Activated T-helper 1 cell treated with Interleukin-2 at 50 U/mL for 16 hours (primary cell): ENCODE measurements at places on chromosomes 4 and X.
A peak's percentile ranks its signal among the peaks of the same experiment; 100 is the strongest.

DNA sequence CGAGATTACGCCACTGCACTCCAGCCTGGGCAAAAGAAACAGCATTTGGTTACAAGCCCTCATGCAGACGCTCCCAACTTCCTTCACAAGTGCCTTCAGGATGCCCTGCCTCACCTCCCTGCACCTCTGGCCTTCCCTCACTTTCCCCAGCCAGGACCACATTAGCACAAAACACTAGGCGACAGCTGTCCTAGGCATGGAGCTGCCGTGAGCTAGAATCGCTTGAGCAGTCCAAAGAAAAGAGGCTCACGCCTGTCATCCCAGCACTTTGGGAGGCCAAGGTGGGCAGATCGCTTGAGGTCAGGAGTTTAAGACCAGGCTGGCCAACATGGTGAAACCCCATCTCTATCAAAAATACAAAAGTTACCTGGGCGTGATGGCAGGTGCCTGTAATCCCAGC, 15.8 kb downstream of the RNF212 start:
- no peak for DNase-seq

GRCh38 chrX:11386812-11387211, 93.6 kb downstream of the AMELX start:
- no peak for DNase-seq

DNA sequence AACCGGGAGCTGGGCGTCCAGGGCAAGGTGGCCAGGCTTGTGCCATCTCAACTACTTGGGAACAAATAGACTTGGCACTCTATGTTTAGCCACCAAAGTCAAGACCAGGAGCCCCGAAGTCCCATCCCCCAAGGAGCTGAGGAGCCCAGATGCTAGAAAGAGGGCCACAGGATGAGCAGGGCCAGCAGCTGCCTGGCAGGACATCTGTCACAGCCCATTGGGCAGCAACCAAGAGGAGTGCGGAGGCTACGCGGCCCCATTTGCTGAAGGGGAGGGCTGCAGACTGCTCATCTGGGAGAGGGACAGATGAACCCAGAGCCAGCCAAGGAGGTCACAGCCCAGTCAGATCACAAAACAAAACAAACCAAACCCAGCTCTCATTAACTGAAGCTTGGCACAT, 22.9 kb upstream of the SOWAHD start:
- DNase-seq = no peak

- DNase-seq = no peak
These were observed 12.6 kb upstream of the GBA3 start for GRCh38 chr4:22680065-22680642.

DNA sequence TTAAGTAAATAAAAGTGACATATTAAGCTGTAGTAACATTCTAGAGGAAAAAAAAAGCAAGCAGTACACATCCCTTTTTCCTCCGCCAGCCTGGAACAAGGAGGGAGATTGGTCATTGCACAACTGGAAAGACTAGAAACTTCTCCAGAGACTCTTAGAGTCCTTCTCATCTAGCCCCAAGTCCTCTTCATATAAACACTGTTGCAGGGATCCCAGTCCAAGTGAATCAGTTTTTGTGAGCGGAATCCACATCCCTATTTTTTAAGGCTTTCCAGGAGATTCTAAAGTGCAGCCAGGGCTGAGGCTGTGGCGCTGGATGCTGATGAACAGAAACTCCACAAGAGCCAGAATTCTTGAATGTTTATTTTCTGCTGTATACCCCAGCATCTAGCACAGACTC, 23.8 kb downstream of the REELD1 start:
- DNase-seq = no peak

DNA sequence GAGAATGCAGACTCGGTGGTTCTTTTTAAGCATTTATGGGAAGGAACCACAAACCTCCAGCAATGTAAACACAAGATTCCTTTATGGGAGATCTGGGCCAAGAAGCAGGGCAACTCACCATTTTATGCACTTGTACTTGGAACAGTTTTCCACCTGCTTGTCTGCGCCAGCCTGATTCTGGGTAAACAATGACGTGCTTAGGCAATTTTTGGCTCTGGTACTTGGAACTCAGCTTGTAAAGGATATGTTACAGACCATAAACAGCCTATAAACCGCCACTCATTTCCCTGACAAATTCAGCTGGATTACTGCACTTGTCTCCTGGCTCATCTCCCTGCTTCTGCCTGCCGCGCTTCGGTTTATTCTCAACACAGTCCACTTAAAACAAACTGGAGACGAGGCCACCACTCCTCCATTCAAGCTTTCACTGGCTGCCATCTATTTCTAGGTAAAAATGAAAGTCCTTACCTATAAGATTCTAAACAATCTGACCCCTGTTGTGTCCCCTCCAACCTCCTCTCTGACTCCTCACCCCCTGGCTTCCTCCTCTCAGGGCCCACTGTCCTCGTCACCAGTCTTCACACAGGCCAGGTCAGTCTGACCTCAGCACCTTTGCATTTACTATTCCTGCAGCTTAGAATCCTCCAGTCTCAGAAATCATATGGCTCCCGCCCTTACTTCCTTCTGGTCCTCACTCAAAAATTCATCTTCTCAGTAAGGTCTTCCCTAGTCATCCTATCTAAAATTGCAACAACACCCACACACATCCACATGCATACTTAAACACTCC, 205.9 kb upstream of the GALNT7 start:
- no peak for DNase-seq

DNA sequence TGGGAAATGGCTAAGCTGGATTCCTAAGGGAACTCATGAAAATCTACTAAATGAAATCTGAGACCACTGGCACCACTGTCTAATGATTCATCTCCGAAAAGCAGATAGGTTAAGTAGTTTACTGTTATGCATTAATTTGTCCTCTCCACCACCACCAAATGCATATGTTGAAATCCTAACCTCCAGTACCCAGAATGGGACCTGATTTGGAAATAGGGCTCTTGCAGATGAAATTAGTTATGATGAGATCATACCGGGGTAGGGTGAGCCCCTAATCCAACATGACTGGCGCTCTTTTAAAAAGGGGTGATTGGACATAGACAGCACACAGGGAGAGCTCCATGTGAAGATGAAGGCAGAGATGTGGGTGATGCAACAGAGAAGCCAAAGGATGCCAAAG, 124.9 kb upstream of the GUCY1A1 start:
- DNase-seq = no peak

- peak; percentile 15 for DNase-seq
These were observed 30.4 kb downstream of the CFAP299 start for GRCh38 chr4:80365928-80366327.

DNA sequence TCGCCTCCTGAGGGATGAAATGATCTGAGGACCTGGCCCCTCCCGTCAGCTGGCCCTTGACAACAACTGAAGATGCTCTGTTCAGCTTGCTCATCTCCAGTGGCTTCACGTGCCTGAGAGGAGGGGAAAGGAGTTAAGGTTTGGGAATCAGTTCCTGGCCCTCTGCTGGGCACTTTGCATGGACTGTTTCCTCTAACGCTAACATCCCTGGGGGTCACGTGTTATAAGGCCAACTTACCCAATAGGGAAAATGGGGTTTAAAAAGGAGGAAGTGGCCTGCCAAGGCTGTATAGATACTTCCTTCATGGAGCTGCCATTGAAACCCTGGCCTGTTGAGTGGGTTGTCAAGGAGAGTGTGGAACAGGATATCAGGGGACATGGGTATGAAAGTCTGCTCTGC, 65.6 kb downstream of the OR13H1 start:
- no peak for DNase-seq

GRCh38 chr4:152962150-152962549, 26.0 kb downstream of the FHDC1 start:
- DNase-seq = no peak

- no peak for DNase-seq
These were observed 16.6 kb upstream of the ZNF185 start for GRCh38 chrX:152881289-152881688.

DNA sequence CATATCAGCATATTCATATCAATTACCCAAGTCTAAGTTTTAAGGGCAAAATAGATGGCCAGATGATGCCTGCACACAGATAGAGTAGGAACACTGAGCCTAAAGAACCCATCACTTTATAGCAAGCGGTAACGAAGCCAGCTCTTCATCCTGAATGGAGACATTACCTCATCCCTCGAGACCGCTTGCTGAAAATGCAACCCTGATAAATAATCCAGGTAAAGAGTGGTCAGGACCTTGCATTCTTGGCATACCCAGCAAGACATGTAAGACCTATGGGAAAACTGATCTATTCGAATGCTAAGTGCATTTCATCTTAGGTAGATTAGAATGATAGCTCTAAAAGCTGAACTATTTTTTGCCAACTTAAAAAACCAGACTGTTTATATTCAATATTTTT, 25.3 kb downstream of the DCHS2 start:
- DNase-seq = no peak

- no peak for DNase-seq
These were observed 342.8 kb downstream of the DMD start for GRCh38 chrX:32868524-32868895.

DNA sequence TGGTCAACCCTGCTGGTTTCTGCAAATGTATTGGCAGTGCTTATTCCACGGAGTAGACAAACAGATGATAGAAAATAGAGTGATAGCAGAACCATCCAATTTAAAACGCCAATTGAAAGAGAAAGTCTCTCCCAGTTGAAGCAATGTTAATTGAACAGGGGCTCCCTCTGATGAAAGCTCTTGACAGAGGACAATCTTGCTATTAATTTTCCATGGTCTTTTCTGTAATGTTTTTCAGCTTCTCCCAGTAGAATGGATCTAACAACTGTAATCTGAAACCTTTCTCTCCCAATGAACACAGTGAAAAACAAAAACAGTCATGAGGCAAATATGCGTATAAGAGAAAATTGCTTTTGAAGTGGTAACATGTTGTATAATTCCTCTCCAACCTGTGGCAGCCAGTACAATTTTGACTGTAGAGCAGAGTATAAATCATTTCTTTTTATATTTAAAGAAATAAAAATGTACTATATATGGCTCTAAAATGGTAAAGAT, 225.1 kb upstream of the GALNTL6 start:
- no peak for DNase-seq

DNA sequence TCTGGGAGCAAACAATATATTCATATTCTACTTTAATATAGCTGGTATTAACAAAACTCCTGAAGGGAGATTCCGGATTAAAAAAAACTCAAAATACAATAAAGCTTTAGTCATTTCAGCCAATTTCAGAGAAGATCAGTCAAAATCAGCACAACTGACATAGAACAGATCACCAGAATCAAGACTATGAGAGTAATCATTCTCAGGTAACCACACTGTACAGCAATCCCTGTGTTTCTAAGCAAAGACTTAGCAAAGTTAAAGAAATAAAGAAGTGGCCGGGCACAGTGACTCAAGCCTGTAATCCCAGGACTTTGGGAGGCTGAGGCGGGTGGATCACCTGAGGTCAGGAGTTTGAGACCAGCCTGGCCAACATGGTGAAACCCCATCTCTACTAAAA, 9.1 kb downstream of the DCTD start:
- DNase-seq = no peak

GRCh38 chrX:9466736-9467135, 1.9 kb downstream of the TBL1X start:
- DNase-seq = no peak

DNA sequence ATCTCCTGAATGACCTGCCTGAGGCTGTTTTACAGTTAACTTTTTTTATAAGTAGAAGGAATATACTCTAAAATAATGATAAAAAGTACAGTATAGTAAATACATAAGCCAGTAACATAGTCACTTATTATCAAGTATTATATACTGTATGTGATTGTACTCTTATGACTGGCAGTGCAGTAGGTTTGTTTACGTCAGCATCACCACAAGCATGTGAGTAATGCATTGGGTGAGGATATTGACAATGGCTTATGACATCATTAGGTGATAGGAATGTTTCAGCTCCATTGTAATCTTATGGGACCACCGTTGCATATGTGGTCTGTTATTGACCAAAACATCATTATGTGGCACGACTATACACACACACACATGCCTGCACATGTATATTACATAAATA, 20.5 kb downstream of the NUDT9 start:
- DNase-seq = no peak

GRCh38 chr4:102430461-102430910, 70.7 kb upstream of the NFKB1 start:
- DNase-seq = no peak

DNA sequence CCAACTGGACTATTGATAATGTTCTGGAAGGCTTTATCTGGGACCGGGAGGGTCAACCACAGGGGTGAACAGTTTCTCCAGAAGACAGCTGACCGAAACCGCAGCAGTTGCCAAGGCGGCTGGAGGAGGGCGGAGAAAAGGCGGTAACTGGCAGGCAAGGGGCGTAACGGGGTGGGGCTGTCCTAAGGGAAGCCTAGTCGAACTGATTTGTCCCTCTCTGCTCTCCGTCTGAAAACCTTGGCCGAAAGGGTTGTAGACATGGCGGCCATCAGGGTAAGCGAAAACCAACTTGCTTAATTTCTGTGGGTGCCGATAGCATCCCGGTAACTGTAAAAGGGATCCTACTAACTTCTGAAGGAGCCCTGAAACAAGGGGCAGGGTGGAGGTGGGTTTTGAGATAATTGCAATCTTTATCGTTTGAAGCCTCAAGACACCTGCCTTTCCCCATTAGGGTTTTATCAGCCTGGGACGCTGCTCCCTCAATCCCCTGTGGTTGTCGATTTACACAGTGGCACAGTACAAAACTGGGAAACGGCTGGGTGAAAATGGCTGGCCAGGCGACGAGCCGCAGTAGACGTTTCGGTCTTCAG, at the start of gene APOOL:
Gene APOOL, plus strand, starts transcription at position 223 of the 590 bp plus-strand sequence. Its CDS starts 36 bp downstream, at position 259.
- DNase-seq = peak; percentile 49

- no peak for DNase-seq
These were observed 90.7 kb downstream of the NDST3 start for GRCh38 chr4:118124997-118125396.

- no peak for DNase-seq
These were observed 69.2 kb upstream of the PNPLA4 start for GRCh38 chrX:7996414-7996813.

DNA sequence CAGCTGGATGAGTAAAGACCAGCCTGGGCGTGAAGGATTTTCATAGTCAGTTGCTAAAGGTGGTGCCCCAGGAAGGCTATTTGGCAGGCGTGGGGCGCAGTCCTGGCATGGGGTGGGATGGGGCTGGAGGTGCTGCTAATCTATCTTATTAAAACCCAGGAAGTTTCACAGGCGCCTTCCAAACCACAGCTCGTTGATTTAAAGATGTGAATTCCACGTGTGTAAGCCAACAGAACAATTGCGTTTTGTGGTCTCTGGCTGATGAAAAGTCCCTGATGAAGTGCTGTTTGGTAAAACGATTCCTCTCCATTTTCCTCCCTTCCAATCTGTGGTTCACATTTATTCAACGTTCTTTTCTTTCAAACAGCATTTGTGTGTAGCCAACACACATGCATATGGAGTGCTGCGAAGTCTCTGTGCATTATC, 105.0 kb downstream of the TBL1X start:
- DNase-seq = no peak

DNA sequence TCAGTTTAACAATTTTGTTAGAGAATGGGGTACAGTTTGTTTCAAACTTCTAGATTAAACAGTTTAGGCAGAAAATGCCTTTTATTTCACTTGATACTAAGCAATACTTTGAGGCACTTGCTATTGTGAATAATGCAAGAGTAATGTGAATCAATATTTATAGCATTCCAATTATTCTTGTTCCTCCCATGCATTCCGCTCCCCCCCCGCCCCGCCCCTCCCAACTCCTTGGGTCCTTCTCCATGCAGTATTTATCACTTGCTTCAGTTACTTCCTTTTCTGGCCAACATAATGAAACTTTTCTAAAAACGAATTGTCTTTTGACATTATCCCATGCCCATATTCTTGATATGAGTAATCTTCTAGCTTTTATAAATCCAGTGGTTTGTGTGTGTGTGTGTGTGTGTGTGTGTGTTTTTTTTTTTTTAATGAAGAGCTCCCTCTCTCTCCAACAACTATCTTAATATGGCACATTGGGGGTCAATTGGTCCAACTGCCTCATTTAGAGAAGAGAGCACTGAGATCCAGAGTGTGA, 1.6 kb downstream of the BANK1 start:
- DNase-seq = no peak
